Activated T-helper 1 cell treated with Interleukin-2 at 50 U/mL for 16 hours (primary cell): ENCODE measurements at places on chromosomes 16 and 17.

- no peak for DNase-seq
Observed at GRCh38 chr17:9890124-9890523, 14.9 kb downstream of the RCVRN start.

DNA sequence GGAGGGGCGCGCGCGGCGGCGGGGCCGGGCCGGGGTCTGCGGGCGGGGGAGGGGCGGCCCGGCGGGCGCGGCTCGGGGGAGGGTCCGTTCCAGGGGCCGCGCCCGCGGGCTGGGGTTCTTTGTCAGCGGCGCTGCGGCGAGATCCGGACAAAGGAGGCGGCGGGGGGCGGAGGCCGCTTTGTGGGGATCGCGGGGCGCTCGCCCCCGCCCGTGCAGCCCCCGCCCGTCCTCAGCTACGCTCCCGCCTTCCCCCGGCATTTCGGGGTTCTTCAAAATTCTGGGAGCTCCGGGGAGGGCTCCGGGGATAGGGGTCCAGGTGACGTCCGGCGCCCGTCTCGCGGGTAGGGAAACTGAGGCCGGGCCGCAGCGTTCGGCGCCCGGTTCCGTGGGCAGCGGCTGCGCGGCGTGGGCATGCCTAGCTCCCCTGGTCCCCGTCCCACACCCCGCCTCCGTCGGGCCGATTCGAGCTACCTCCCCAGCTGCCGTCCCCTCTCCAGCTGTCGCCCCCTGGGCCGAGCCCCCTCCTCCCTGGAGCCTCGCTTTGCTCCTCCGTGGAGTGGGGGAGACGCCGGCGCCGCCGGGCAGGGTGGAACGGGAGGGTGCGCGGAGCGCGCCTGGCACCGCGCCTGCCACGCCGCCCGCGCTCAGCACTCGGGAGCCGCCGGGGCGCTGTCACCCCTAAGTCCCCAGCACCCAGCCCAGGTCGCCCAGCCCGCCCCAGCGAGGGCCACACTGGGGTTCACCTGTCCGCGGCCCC is 546 bp downstream of the SNN start:
- DNase-seq: no peak

DNA sequence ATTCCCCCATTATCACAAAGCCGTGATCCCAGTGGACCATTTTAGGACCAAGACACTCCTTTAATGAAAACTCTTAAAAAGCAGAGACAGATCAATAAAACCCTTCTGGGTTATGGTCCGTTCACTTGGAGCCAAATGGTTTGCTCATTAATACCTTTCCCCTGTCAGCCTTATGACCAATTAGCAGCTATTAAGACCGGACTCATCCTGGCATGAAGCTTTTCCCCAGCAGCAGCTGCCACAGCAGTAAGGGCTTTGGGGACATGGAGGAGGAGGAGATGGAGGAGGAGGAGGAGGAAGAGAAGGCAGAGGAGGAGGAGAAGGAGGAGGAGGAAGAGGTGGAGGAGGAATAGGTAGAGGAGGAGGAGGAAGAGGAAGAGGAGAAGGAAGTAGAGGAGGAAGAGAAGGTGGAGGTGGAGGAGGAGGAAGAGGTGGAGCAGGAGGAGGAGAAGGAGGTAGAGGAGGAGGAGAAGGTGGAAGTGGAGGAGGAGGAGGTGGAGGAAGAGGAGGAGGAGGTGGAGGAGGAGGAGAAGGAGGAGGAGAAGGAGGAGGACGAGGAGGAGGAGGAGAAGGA is 50.1 kb upstream of the IRX3 start:
- no peak for DNase-seq

DNA sequence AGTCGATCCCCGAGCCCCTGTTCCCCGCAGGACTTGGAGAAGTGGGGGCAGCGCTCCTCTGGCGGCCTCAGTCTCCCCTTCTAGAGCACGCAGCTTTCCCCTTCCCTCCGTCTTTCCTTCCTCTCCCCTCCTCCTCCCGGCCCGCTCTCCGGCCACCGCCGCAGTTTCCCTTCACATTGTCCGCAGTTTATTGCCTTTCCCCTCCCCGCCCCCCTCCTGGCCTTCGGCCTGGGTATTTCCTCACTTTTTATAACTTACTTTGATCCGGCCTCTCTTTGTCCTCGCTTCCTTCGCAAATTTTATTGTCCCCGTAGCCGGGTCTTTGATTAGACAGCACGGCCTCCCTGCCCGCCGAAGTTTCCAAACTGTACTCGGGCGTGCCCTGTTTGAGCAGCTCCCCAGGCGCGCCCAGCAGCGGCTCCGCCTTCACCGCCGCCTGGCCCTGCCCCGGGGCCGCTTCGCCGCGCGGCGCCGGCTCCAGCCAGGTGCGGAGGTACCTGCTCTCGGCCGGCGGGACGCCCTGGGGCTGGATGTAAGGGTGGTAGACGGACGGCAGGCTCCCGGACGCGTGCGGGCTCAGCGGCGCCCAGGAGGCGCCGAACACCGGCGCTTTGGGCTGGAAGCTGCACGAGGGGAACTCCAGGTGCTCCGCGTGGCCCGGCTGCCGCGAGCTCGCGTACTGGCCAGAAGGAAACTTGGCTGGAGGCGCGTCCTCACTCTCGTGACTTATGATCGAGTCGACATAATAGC is 488 bp downstream of the HOXB9 start:
- DNase-seq: no peak

GRCh38 chr17:57669671-57670529 is 75.2 kb downstream of the CCDC182 start:
- no peak for DNase-seq

GRCh38 chr16:23407436-23408127 is 45.4 kb downstream of the COG7 start:
- no peak for DNase-seq

DNA sequence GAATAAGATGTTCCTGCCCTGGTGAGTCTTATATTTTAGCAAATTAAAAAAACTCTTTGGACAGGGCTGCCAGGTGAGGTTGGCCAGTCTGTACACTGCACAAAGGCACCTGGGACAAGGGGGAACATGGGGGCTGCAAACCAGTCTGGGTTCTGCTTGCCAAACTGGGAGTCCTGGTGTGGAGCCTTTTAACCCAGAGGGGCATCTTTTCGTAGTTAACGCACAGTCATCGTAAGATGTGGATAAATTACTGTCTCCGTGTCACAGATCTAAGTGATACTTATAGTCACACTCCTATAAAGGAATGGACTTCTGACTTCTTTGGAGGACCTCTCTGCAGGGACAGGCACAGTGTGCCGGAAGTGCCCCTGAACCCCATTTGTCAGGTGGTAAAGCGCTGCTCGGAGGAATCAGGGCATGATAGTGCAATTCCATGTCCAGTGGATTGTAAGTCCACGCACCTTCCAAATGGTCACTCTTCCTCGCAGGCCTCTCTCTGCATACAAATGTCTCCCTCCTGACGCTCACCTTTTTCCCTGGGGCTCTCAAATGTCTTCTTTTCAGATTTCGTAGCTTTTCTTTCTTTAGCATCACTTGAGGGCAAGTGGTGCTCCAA is 14.7 kb downstream of the DEXI start:
- no peak for DNase-seq

GRCh38 chr17:7233701-7234082 is 625 bp downstream of the DVL2 start:
- no peak for DNase-seq

DNA sequence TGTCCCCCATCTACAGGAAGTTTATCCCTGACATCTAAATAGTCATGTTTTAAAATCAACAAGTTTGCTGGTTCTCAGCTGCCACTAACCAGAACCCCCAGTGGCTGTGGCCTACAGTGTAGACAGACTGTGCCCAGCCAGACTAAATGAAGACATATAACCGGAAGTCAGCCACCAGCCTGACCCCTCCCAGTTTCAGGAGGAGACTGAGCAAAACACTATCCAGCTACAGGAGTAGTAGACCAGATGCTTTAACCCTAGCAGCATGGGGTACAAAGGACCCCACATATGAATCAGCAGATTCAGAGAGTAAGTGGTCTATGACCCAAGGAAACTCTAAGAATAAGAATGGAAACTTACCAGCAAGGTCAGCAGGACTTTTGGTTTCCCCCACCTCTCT is 83.4 kb downstream of the HIC1 start:
- no peak for DNase-seq

DNA sequence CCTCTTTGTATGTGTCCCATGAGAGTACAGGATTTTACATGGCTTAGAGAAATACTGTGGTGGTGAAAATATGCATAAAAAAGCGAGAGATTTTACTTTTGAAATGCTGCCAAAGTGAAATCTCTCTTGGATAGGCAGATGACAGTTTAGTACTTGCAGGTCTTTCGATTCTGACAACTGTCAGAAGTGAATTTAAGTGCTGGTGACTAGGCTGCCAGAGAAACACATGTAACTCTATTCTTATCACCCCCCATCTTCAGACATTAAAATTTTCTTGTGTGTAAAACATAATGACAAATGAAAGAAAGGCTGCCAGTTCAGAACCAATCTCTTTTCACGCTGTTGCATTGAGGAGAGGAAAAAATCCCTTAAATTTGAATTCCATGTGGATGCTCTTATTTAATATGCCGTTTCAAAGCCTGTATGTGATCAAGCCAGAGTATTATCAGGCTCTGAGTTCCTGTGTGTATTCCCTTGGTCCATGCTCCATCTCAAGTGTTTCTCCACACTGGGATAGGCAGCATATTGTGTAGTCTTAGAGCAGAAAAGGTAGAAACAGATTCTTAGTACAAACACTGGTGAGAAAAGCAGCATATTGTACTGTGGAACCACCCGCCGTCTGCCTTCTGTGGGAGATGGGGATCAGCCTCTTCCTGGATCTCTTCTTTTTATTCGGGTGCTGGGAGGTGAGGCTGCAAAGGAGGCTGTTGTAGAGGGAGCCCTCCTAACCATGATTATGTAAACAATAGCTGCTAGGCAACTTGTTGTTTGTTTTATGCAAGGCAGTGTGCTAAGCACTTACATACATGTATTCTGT is 291.3 kb downstream of the WWOX start:
- DNase-seq: no peak

DNA sequence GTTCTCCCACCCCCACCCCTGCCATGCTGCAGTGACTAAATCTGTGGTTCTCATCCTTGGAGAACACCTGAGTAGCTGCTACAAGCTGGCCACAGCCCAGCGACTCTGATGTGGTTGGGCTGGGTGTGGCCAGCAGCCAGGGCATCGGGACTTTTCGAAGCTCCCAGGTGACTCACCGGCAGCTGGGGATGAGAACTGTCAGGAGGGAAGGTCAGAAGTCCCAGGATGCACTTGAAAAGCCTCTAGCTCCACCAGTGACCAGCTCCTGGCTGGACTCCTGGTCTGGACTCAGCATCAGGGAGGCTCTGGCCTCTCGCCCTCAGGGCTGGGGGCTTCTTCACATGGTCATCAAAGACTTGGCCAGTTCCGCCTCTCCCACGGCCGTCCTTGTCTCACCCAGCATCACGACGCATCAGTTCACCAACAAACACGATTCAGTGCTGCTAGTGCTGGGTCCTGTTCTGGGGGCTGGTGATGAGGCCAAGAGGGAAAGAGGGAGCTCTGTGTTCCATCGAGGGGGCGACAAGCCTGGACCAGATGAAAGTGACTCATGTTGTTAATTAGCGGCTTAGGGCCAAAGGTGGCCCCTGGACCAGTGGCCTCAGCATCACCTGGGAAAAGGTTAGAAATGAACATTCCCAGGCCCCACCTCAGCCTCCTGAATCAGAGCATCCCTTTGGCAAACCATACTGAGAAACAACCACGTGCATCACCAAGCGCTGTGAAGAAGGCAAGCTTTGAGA is 3.9 kb upstream of the C17orf99 start:
- no peak for DNase-seq

GRCh38 chr16:47519546-47519945 is 58.4 kb downstream of the PHKB start:
- DNase-seq: no peak

DNA sequence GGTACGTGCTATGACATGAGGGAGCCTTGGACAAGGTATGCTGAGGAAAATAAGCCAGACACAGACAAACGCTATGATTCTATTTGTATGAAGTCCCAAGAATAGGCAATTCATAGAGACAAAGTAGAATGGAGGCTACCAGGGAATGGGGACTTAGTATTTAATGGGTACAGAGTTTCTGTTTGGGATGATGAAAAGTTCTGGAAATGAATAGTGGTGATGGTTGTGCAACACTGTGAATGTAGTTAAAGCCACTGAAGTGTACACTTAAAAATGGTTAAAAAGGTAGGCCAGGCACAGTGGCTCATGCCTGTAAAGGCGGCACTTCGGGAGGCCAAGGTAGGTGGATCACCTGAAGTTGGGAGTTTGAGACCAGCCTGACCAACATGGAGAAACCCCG is 3.3 kb downstream of the PRPSAP1 start:
- no peak for DNase-seq
